ENCODE measurements at places on chromosomes 12 and 14.

DNA sequence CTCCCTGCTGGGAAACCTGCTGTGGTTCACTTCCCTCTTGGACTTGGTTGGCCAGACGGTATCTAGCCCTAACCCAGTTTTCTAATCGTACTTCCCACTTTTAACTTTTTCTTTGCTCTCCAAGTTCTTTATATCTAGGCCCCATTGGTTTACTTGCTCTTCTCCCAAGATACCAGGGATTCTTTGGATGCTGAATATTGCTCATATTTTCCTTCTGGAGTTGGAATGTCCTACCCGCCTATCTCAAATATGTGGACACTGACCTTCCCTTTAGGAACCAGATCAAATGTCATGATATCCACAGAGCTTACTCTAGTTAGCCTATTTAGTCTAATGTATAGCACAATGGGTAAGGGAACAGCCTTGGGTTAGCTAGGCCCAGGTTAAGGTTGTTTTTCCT lies 228.6 kb downstream of the DACT1 start:
- DNase-seq = no peak

GRCh38 chr12:124422142-124422569 lies 127.3 kb downstream of the RFLNA start:
- DNase-seq = no peak

DNA sequence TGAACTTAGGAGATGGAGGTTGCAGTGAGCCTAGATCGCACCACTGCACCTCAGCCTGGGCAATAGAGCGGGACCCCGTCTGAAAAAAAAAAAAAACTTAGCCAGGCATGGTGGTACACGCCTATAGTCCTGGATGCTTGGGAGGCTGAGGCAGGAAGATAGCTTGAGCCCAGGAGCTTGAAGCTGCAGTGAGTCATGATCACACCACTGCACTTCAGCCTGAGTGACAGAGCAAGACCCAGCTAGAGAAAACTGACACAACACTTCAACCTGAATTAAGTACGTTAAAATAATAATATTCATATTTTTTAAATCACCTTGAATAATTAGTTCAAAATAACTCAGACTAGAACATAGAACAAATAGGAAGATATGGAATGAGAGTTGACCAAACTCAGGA lies 5.7 kb upstream of the CATSPERB start:
- no peak for DNase-seq

GRCh38 chr14:77613201-77613600 lies 3.2 kb downstream of the SPTLC2 start:
- no peak for DNase-seq

DNA sequence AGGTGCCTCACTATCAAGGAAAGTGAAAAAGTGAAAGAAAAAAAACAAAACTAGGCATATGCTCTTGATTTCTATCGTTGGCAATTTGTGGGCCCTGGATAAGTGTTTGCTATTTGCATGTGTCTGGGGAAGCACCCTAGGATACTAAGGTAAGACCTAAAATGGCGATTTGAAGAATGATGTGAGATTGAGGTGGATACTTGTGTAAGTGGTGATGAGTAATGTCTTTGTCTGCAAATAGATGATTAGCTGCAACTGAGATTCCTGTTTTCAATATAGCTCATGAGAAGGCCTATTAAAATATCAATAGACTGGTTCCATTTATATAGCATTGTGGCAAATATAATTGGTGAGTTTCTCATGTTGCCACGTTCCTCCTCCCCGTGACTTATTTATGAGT lies 261.7 kb downstream of the NEDD1 start:
- no peak for DNase-seq

GRCh38 chr12:127629066-127629820 lies 637.7 kb upstream of the TMEM132C start:
- DNase-seq = no peak

- DNase-seq = no peak
Measured at GRCh38 chr12:111937429-111937828, 75.5 kb downstream of the TMEM116 start.

DNA sequence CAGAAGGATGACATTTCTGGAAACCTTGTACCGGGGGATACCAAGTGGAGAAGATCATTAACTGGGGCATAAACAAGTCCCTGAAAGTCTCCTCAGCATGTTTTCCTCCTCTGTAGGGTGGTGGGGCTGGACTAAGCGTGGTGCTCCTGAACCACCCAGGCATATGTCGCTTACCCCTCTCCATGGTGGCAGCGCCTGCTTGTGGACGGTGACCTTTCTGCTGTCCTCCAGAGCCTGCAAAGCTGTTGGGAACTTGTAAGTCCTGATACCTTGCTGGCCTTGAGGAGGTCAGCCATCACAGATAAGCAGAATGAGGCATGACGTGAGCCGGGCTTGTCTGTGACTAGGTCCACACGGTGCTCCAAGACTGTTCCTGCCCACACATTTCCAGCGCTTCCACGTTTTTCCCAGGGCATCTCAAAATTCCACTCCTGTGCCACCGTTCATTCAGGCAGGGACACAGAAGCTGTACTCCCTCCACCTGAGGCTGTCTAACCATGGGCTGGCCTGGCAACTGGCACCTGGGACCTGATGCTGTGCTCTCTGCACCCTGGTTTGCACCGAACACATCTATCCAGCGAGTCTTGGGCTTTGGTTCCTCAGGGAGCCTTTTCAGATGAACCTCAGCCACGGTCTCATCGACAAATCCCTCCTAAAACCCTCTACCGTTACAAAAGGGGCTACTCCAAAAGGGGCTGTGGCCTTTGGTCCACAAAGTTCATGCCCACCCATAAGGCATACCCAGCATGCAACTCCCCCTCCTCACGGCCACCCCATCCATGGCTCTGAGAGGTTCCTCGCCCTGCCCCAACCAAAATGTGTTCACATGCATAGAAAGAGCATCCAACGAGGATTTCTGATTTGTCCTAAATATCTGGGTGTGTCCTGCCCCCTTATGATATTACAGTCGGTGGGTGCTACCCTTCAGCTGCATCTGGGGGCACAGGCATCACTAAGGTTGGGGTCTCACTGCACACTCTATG lies 199.6 kb upstream of the DIO3 start:
- no peak for DNase-seq

GRCh38 chr14:34065690-34066391 lies 115.0 kb upstream of the EGLN3 start:
- DNase-seq = no peak

DNA sequence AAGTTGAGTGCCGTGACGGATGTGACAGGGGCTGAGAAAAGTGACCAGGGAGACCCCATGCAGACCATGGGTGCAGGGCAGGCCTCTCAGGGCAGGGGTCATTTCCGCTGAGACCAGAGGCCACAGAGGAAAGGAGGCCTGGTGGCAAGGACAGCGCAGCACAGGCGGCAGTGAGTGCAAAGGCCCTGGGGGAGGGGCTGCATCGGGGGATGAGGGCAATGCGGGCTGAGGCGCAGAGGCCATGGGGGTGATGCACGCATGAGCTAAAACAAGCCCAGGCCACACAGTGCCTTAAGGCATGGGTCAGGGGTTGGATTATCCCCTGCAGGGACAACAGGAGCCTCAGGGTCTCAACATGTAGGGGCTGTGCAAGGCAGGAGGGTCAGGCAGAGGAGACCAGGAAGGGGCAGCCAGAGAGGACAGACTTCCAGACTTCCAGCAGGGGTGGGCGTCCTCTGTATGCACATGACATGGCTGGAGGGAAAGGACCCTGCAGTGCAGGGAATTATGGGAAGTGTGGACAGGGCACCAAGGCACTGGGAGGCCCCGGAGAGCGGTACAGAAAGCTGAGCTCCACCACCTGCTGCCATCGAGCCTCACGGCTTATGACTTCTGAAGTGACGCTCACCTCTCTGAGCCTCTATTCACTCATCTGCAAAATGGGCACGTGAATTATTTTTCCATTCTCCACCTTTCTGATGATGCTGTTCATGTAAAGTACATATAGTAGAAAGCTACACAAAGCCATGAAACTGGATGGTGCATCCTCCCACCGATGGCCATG lies 27.3 kb downstream of the RILPL1 start:
- DNase-seq = no peak

Data from T47D (cell line).